ENCODE measurements at places on chromosomes 7 and 10.

DNA sequence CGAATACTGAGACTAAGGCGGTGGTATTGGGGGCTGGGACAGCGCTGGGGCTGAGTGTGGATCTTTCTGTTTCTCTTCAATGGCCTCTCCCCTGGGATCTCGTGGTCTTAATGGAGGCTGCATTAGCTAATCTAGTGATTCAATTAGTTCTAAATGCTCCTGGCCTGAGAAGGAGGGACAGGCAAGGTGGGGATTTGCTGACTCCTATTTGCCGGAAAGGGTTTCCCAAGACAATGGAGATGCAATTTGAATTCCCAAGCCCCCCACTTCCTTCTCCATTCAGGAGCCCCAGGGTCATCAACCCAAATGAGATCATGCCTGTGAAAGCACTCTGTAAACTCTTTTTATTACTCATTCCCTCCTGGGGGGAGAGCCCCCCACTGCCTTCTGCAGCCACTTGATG lies 111.7 kb upstream of the PLXNA4 start:
- no peak for DNase-seq

DNA sequence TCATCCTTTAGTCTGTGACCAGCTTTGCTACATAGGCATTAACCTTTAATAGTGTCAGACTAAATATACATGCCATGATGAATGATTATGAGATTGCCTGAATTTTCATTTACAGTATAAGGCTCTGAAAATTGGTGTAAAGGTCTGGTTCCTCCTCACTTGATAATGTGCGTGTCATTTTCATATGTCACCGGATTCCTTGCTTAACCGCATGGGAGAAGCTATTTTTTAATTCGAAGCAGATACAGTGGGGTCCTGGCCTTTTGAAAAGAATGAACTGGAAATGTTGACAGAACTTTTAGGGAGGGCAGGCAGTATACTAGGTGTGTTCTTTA lies 192.4 kb upstream of the SH2B2 start:
- DNase-seq, result peak; percentile 57

GRCh38 chr10:11909618-11910017 lies 86.5 kb downstream of the PROSER2 start:
- DNase-seq, result no peak

DNA sequence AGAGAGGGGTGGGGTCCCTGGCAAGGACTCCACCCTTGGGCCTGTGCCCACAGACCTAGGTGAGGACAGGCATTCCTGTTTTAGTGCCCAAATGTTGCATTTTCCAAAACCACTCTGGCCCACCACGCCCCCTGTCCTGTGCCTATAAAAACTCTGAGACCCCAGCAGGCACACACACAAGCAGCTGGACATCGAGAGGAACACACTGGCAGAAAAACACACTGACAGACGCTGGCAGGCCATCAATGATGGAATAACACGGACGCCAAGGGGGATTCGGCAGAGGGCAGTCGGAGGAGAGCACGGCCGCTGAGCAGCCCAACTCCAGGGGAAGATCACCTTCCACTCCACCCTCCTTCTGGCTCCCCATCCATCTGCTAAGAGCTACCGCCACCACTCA lies 386.9 kb upstream of the AUTS2 start:
- DNase-seq, result no peak

- no peak for DNase-seq
Measured at GRCh38 chr10:43060291-43060690, 16.6 kb upstream of the RET start.

GRCh38 chr7:23098029-23098428 lies 7.6 kb upstream of the KLHL7 start:
- DNase-seq, result no peak

- DNase-seq, result peak; percentile 95
Measured at GRCh38 chr10:3774814-3775695, 10.0 kb downstream of the KLF6 start.

- no peak for DNase-seq
Measured at GRCh38 chr7:45191396-45191795, 33.8 kb downstream of the RAMP3 start.

DNA sequence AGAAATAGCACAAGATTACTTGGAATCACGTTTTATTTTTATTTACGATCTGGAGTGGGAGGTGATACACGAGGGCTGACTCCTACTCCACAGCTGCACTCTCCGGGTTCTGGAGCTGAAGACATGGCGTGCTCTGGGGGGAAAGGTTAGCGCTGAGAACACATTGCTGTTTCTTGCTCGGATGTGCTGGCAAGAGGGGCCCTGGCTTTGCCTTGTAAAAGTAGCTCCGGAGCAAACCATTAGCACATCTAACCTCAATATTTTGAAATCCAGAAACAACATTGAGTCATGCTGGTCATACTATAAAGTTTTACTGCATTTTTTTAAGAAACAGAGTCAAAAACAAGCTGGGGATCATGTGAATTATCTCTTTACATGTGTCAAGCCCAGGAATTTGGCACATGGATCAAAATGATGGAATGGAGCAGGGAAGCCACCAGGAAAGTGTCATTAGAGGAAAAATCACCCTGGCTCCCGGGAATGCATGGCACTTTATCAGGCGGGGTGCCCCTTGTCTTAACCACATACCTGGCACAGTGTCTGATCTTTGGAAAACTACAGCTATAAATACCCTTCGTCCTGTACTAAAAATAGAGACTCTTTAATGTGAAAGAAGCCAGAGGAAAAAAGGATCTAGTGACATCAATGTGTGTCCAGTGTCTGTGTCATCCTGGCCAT lies 31.6 kb upstream of the LYZL1 start:
- DNase-seq, result peak; percentile 97

GRCh38 chr7:93516834-93517233 lies 57.7 kb downstream of the CALCR start:
- DNase-seq, result no peak

DNA sequence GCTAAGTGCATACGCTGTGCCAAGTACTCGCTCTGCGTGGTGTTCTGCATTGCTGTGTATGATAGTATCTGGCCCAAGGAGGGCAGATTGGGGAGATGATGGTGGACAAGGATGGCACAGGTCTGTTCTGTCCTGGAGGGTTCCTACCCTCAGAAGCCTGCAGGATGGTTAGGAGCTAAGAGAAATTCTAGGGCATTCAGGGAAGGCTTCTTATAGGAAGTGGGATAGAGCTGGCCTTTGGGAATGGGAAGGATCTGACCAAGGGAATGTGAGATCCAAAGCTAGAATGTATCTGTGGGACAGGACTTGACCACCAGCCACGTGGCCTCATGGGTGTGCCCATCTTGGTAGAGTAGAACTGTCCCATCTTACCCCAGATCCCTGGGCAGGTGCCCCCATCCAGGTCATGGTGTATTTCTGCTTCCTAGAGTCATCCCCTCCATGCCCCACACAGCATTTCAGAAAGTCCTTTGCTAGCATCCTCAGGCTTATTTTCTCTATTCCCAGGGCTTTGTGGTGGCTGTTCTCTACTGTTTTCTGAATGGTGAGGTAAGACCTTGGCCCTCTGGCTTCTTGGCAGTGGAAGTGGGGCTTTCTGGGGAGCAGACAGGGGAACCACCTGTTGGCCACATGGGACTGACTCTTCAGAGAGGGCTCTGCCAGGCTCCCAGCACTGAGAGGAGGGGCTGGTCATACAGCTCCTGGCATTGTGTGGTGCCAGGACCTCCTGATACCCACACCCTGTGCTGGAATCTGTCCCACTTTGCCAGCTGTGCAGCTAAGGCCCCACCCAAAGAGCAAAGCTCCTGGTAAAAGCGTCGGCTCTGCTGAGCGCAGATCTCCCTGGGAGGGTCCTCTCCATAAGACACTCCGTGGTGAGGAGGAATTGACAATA lies 52.5 kb downstream of the ADCYAP1R1 start:
- DNase-seq, result no peak

GRCh38 chr7:37440738-37441385 lies 7.8 kb downstream of the ELMO1 start:
- DNase-seq, result no peak

GRCh38 chr10:86109421-86109820 lies 257.2 kb downstream of the GRID1 start:
- DNase-seq, result no peak

DNA sequence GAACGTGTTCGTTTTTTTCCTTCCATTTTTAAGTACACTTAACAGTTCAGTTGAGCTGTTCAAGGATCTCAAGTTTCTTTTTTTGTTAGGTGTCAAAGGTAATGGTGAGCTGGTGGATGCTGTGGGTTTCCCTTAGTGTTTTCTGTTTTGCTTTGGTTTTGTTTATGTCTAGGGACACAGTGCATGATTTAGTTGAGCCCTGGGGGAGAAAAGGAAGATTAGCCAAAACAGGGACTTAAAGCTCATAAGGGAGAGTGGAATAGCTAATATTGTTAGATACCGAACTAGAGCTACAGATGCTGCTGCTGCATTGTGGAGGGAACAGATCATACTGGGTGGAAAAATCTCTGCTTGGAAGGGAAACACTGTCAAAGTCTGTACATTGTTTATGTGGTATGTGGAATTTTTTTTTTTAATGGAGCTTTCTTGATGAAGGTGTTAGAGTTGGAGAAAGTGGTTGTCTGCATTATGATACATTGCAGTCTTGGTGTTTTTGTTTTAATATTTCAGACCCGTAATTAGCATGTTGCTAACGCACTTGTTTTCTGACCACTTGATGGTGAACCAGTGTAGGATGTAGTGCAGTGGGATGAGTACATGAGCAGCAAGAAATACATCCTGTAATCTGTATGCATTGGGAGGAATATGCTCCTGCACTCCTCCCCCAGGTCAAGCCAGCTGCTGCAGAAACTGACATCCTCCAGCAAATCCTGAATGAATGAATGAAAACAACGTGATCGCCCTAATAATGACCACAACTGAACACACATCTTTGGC lies 2.1 kb downstream of the GLCCI1 start:
- no peak for DNase-seq

GRCh38 chr7:30023524-30023923 lies 3.0 kb downstream of the FKBP14 start:
- DNase-seq, result no peak

DNA sequence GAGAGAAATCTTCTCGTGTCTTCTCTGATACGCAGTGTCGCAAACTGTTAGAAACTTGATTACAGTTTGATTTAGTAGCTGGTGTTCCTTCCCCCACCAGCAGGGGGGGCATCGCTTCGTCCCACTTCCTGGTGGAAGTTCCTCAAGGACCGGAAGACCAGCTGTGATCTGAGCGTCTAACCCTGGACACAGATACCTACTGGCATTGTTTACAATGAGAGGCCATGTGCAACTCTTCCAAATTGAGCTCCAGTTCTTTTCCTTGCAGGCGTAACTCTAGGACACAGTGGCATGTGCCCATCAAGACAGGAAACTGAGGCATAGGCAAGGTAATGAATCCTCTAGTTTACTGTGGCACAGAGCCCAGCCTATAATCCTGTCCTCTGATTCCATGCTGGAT lies 219.0 kb downstream of the CCDC3 start:
- peak; percentile 52 for DNase-seq

DNA sequence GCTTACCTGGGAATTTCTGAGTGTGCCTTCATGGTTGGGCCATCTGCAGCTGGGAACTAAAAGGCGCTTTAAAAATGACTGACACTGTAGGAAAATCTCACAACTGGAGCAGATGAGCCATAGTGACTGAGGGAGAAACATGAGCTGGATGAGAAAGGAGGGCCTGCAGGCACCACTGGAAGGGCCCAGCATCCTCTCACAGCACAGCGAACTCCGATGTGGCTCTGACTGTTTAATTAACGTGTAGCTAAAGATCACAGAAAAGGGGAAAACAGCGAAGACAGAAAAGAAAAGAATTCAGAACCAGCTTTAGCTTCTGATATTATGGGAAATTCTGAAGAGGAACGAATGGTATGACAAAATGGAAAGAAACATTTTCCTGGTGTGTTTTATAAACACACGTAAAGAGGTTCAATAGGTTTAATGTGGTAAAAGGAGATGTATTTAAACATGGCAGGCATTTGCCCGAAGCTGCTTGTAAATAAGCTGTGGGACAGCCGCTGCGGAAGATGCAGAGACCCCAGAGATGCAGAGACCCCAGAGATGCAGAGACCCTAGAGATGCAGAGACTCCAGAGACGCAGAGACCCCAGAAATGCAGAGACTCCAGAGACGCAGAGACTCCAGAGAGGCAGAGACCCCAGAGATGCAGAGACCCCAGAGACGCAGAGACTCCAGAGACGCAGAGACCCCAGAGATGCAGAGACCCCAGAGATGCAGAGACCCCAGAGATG lies 534.3 kb downstream of the PTPRN2 start:
- no peak for DNase-seq

DNA sequence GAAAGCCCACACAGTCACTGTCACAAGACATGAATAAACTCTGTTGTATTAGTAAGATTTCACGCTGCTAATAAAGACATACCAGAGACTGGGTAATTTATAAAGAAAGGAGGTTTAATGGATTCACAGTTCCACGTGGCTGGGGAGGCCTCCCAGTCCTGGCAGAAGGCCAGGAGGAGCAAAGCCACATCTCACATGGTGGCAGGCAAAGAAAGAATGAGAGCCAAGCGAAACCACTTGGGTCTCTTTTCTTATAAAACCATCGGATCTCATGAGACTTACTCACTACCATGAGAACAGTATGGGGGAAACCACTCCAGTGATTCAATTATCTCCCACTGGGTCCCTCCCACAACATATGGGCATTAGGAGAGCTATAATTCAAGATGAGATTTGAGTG lies 110.2 kb downstream of the ST8SIA6 start:
- DNase-seq, result peak; percentile 47

- DNase-seq, result no peak
Measured at GRCh38 chr7:95957510-95957909, 185.2 kb downstream of the DYNC1I1 start.

All from fibroblast of mammary gland (primary cell).